RWPE2 (cell line): ENCODE measurements at places on chromosomes 4 and X.

DNA sequence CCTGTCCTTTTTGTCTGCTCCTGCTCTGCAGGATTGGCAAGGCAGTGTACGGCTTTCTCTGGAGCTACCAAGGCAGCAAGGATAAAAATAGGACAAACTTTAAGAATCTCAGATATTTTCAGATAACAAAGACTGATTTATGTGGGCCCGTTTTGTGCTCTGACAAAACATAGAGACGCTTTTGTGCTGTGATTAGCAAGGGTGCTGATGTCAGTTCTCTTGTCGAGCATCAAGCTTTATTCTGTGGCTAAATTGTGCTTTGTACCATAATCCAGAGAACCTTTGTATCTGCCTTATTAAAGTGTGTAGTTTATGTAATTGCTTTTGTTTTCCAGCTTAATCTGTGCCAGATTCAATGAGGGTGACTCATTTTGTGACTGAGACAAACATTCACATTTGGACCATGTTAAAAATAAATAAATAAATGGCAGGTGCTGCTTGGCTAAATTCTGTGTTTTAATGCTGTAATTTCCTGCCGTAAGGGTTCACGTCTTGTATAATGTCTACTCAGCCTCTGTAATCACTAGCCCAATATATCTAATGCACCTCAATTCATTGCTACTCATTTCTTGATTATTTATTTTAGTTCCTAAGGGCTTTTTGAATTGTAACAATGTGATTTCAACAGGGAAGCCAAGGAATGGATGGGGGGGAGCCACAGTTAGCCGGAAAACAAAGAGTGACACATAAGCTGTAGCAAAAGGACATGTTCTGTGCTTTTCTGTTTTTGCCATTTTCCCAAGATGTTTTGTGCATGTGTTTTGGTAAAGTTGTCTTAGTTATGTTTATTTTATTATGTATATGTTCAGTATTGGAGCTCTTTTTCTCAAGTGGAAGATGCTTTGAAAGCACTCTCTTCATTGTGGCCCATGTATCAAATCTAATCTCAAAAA lies 75.1 kb downstream of the GAB1 start:
- H3K27me3 ChIP-seq: no peaks in the 10 kb centered on the region
- H3K36me3 ChIP-seq: peaks cover 6% of the 10 kb centered on the region
- no peak for DNase-seq
- H3K27ac ChIP-seq: no peak overlapping the region

GRCh38 chr4:38034986-38035882 lies 75.0 kb downstream of the PTTG2 start:
- no peak for DNase-seq
- no peaks in the 10 kb centered on the region for H3K27me3 ChIP-seq
- H3K27ac ChIP-seq: no peak overlapping the region
- no peak overlapping the region for H3K4me3 ChIP-seq
- no peaks in the 10 kb centered on the region for H3K4me1 ChIP-seq
- 0 out of 2 replicates have a peak, but pooled peaks cover 7% of the 10 kb centered on the region for H3K36me3 ChIP-seq

DNA sequence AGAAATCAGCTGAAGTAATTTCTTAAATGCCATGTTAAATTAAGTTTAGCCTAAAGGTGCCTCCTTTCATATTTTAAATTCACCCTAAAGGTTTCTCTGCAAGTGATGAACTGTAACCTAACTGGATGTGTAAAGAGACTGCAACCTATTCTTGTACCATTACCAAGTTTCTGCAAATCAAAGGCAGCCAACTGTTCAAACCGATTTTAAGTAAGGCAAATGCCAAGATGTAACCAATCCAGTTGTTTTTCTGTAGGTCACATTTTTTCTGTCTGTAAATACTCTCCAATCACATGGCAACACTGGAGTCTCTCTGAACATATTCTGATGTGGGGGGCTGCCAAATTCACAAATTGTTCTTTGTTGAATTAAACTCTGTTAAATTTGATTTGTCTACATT lies 42.4 kb upstream of the FGF2 start:
- H3K27me3 ChIP-seq: no peaks in the 10 kb centered on the region
- DNase-seq: no peak
- no peak overlapping the region for H3K4me3 ChIP-seq
- peak overlapping the region; percentile 96 for H3K27ac ChIP-seq

DNA sequence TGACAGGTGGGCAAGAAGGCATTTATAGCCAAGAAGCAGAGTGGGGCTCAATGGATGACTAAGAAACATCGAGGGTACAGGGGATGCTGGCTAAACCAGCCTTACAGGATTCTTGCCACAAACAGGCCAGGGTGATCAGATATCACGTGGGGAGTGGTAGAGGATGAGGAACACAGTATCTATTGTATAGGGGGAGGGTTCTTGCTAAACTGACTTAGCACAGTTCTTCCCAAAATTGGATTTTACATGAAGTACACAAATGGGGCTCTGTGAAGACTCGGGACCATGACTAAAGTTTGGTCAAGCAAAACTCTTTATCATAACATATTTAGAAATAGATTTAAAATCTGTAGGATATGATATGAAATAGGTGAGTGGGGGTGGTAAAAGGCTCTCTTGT lies 144.0 kb upstream of the ATOH1 start:
- no peaks in the 10 kb centered on the region for H3K27me3 ChIP-seq
- H3K27ac ChIP-seq: no peak overlapping the region
- no peak overlapping the region for H3K4me3 ChIP-seq
- no peak for DNase-seq
- H3K4me1 ChIP-seq: no peaks in the 10 kb centered on the region

- H3K4me3 ChIP-seq: no peak overlapping the region
- DNase-seq: no peak
- H3K27me3 ChIP-seq: no peaks in the 10 kb centered on the region
- H3K36me3 ChIP-seq: no peaks in the 10 kb centered on the region
Measured at GRCh38 chr4:26009502-26009901, 95.5 kb downstream of the SMIM20 start.

DNA sequence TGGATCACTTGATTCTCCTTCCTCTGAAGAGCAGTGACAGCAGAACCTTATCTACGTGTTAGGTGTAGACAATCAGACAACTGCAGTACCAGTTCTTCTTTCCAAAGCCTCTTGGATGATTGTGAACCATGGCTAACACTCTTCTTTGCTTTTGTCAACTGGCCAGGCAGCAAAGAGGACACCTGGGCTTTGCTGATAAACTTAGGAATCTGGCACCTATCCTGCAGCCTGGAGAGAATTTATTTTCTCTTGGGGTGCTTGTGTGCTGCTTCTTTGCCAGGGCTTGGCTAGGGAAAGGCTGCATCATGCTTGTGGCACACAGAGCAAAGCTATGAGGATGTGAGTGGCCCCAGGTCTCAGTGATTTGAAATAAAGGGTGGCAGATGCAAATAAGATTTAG lies 77.4 kb downstream of the ANAPC4 start:
- no peak overlapping the region for H3K27ac ChIP-seq
- no peaks in the 10 kb centered on the region for H3K36me3 ChIP-seq
- no peaks in the 10 kb centered on the region for H3K27me3 ChIP-seq
- peaks cover 13% of the 10 kb centered on the region for H3K4me1 ChIP-seq
- DNase-seq: no peak
- no peak overlapping the region for H3K4me3 ChIP-seq

GRCh38 chrX:131837325-131837724 lies 185.8 kb upstream of the STK26 start:
- H3K4me1 ChIP-seq: no peaks in the 10 kb centered on the region
- no peak overlapping the region for H3K4me3 ChIP-seq
- no peak for DNase-seq
- no peak overlapping the region for H3K27ac ChIP-seq
- no peaks in the 10 kb centered on the region for H3K36me3 ChIP-seq

DNA sequence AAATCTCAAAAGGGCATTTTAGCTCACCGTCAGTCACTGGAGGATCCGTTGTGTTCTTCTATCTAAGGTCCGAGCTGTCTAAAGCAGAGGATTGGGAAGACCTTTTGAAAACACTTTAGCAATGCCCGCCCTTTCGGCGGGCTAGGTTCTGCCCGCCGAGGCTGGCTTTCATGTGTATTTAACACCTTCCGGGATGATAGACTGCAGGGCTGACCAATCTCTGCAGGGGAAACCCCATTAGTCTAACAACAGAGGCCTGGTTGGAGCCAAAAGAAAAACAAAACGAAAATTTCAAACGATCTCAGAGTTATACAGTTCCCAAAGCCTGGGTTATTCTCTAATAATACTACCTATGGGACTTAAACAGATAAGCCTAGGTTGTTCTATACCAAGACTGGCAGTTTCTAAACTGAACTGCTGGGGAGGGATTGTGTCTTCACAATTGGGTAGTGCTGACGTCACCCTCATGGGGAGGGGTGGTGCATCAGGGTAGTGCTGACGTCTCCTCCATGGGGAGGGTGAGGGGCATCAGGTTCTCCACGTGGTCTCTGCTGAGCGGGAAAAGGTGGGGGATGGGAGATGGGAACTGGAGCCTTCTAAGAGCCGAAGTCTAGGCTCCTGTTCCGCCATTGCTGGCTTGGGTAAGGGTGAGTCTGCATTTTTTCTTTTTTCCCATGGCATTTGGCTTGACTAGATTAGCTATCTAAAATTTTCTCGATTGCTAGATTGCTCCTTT lies 14.8 kb upstream of the CUL4B start:
- no peaks in the 10 kb centered on the region for H3K36me3 ChIP-seq
- no peak overlapping the region for H3K4me3 ChIP-seq
- H3K4me1 ChIP-seq: no peaks in the 10 kb centered on the region
- DNase-seq: no peak

DNA sequence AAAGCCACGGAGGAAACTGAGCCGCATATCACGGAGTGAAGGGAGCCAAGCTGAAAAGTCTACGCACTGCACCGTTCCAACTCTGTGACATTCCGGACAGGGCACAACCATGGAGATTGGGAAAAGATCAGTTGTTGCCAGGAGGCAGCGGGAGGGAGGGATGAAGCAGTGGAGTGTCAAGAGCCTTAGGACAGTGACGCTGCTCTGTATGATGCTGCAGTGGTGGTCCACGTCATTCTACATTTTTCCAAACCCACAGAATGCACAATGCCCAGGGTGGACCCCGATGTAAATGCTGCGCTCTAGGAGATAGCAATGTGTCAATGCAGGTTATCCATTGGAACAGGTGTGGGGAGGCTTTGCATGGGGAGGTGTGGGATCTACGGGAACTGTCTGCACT lies 7.5 kb upstream of the WFS1 start:
- H3K27ac ChIP-seq: no peak overlapping the region
- no peaks in the 10 kb centered on the region for H3K4me1 ChIP-seq
- H3K4me3 ChIP-seq: no peak overlapping the region
- no peaks in the 10 kb centered on the region for H3K27me3 ChIP-seq

- DNase-seq: no peak
- H3K27me3 ChIP-seq: no peaks in the 10 kb centered on the region
- no peak overlapping the region for H3K27ac ChIP-seq
- H3K36me3 ChIP-seq: no peaks in the 10 kb centered on the region
- H3K4me1 ChIP-seq: no peaks in the 10 kb centered on the region
Measured at GRCh38 chr4:130092187-130093015, 996.4 kb downstream of the C4orf33 start.

- peaks cover 15% of the 10 kb centered on the region for H3K27me3 ChIP-seq
- no peaks in the 10 kb centered on the region for H3K36me3 ChIP-seq
- H3K27ac ChIP-seq: no peak overlapping the region
- DNase-seq: no peak
- H3K4me1 ChIP-seq: no peaks in the 10 kb centered on the region
- H3K4me3 ChIP-seq: peak overlapping the region; percentile 43
Measured at GRCh38 chr4:40750461-40751258, 905 bp downstream of the NSUN7 start.

GRCh38 chr4:173765751-173766150 lies 235.7 kb upstream of the HAND2 start:
- no peak overlapping the region for H3K27ac ChIP-seq
- no peak for DNase-seq
- no peaks in the 10 kb centered on the region for H3K4me1 ChIP-seq
- H3K4me3 ChIP-seq: no peak overlapping the region

GRCh38 chr4:108988464-108989195 lies 225.8 kb upstream of the ETNPPL start:
- no peaks in the 10 kb centered on the region for H3K4me1 ChIP-seq
- H3K27me3 ChIP-seq: no peaks in the 10 kb centered on the region

GRCh38 chr4:100299046-100299840 lies 109.0 kb upstream of the DDIT4L start:
- H3K27me3 ChIP-seq: no peaks in the 10 kb centered on the region
- peak overlapping the region; percentile 59 for H3K27ac ChIP-seq
- H3K36me3 ChIP-seq: no peaks in the 10 kb centered on the region
- no peak for DNase-seq

GRCh38 chr4:35697210-35697736 lies 547.0 kb downstream of the ARAP2 start:
- H3K4me3 ChIP-seq: no peak overlapping the region
- H3K4me1 ChIP-seq: no peaks in the 10 kb centered on the region
- H3K27ac ChIP-seq: no peak overlapping the region
- no peaks in the 10 kb centered on the region for H3K27me3 ChIP-seq
- DNase-seq: no peak

GRCh38 chrX:9997524-9997923 lies 30.4 kb downstream of the CLDN34 start:
- H3K27me3 ChIP-seq: no peaks in the 10 kb centered on the region
- no peaks in the 10 kb centered on the region for H3K4me1 ChIP-seq
- no peak overlapping the region for H3K4me3 ChIP-seq
- DNase-seq: no peak
- H3K27ac ChIP-seq: no peak overlapping the region

DNA sequence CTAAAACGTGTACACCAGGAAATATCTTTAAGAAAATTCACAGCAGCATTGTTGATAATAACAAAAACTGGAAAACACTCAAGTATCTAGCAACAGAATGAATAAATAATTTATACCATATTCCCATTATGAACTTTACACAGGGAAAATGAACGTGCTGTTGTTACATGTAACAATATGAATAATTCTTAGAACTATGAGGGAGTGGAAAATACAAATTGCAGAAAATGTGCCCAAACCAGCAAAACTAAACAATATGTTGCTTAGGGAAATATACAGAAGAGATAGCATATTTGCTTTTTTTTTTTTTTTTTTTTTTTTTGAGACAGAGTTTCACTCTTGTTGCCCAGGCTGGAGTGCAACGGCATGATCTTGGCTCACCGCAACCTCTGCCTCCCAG lies 14.8 kb upstream of the FAT1 start:
- H3K27me3 ChIP-seq: no peaks in the 10 kb centered on the region
- no peak overlapping the region for H3K27ac ChIP-seq
- H3K4me1 ChIP-seq: peaks cover 20% of the 10 kb centered on the region
- no peak overlapping the region for H3K4me3 ChIP-seq
- no peaks in the 10 kb centered on the region for H3K36me3 ChIP-seq
- no peak for DNase-seq

GRCh38 chr4:76192236-76192635 lies 21.4 kb downstream of the SCARB2 start:
- peaks cover 20% of the 10 kb centered on the region for H3K4me1 ChIP-seq
- no peak overlapping the region for H3K4me3 ChIP-seq
- H3K36me3 ChIP-seq: peaks cover 36% of the 10 kb centered on the region

DNA sequence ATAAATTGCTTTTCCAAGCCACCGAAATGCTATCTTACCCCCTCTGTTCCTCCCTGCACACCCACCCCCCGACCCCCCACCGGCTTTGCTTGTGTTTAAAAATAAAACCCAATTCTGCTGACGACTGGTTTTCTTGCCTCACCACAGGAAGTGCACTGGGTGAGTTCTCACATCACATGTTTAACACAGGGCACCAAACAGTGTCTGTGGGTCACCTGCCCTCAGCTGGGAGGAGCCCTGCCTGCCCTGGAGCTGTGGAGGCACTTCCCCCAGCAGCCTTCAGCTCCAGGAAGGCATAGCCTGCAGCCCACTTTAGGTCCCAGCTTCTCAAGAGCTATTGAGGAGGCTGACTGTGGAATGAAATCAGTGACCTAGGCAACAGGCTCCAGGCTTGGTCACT lies 8.8 kb downstream of the TMEM255A start:
- no peak overlapping the region for H3K27ac ChIP-seq
- H3K36me3 ChIP-seq: no peaks in the 10 kb centered on the region
- DNase-seq: no peak
- H3K4me3 ChIP-seq: no peak overlapping the region
- no peaks in the 10 kb centered on the region for H3K27me3 ChIP-seq
